Cardiac muscle cell (in vitro differentiated cells and primary cell): ENCODE measurements at places on chromosomes 3 and 15. TPM values are rescaled to one million over a fixed set of nuclear protein-coding genes. Genes with fewer than 3 reads are reported as not detected.

CFAP161 gene
- not detected in 2 replicates for polyA plus RNA-seq

SI gene
- polyA plus RNA-seq: not detected in 2 replicates

SPATA12 gene
- polyA plus RNA-seq: 0.91 TPM in 1 of 2 replicates, not detected in the other

CTXND1 gene
- polyA plus RNA-seq: 0.05 and 0.27 TPM in 2 replicates
